GM18507 (cell line): ENCODE measurements at places on chromosomes 1 and 21.

DNA sequence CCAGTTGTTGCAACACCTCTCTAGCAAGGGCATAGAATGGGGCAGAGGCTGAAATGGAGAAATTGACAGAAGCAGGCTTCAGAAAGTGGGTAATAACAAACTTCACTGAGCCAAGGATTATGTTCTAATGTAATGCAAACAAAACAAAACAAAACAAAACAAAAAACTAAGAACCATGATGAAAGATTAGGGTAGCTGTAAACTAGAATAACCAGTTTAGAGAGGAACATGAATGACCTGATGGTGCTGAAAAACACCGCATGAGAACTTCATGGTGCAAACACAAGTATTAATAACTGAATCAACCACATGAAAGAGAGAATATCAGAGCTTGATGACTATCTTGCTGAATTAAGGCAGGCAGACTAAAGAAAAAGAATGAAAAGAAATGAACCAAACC is 1707.7 kb downstream of the BRINP3 start:
- no peak for DNase-seq

- DNase-seq: no peak
Measured at GRCh38 chr1:76496871-76497270, 370.4 kb upstream of the ST6GALNAC5 start.

GRCh38 chr1:3021801-3022401 is 634 bp downstream of the ACTRT2 start:
- DNase-seq: no peak

DNA sequence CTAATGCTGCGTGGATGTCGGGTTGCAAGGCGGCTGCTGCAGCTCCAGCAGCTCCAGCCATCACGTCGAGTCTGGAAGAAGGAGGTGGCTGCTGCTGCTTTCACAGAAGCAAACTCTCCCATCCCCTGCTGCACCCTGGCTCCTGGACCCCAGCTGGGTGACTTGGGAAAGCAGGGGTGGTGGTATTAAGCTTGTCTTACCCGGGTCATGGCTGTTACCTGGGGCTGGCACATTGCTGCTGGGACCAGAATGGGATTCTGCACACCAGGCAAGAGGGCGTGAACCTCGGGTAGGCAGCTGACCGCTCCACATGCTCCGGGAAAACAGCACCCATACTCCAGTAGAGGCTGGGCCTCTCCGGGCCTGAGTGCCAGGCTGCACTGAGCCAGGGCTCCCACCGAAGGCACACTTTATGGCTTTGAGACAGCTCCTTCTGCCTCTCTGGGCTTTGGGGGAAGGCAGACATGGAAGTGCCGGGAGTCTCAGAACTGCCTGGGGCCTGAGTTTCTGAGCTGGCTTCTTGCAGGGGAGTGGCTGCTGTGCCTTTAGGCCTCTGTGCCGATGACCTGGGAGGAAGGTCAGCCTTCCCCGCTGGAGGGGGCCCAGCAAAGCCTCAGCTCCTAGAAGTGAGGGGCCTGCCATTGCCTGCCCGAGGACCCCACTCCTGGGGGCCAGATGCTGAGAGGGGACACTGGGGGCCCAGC is 1.2 kb downstream of the SMIM1 start:
- no peak for DNase-seq

- DNase-seq: no peak
Measured at GRCh38 chr1:198919667-198920398, 281.0 kb downstream of the PTPRC start.

- no peak for DNase-seq
Measured at GRCh38 chr1:113898241-113898814, 6.3 kb downstream of the AP4B1 start.

GRCh38 chr1:213457186-213457585 is 406.1 kb downstream of the RPS6KC1 start:
- no peak for DNase-seq

- no peak for DNase-seq
Measured at GRCh38 chr1:47201179-47201578, 11.3 kb upstream of the PDZK1IP1 start.

DNA sequence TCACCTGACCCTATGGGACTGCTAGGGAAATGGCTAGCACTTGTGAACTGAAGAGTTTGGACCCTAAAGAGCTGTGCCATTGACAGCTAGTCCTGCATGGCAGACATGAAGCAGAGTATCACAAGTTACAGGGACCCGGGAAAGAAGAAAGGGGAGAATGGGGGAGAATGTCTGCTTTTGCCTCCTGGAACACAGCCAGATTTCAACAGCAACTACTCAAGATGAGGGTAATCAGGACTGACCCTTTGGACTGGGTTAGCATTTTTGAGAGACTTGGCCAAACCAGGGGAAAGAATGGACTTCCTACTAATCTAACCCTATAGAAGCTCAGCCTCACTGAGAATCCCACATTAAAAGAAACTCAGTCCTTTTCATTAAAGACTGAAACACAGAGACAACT is 8.7 kb upstream of the UTP25 start:
- DNase-seq: no peak

GRCh38 chr1:151596166-151596953 is 15.5 kb upstream of the SNX27 start:
- no peak for DNase-seq

- DNase-seq: no peak
Measured at GRCh38 chr1:228455715-228456114, 31.5 kb upstream of the RNF187 start.

- no peak for DNase-seq
Measured at GRCh38 chr1:83967336-83967735, 31.6 kb downstream of the TTLL7 start.

DNA sequence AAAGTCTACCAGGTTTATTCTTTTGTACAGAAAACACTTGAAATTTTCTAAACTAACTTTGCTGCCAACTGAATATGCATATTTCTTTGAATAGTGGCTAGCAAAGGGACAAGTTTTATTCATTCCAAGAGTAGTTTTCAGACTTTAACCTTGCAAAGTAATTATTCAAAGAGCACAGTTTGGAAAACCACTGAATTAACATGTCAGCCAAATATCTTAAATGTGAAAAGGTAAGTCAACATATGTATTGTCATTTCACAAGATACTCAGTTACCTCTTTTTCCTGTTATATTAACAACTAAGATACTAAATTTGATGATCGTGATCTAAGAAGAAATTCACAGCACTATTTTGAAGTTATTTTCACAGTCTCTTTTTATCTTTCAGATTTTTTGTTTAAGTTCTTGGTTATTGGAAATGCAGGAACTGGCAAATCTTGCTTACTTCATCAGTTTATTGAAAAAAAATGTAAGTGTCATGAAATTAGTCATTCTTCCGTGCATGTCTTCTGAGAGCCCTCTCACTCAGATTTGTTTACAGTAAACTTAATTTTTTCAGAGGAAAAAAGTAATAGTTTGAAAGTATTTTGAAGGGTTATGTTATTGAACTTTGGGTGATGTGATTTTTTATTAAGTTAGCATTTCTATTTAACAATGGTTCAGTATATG is 15.3 kb downstream of the RAB4A start:
- no peak for DNase-seq

DNA sequence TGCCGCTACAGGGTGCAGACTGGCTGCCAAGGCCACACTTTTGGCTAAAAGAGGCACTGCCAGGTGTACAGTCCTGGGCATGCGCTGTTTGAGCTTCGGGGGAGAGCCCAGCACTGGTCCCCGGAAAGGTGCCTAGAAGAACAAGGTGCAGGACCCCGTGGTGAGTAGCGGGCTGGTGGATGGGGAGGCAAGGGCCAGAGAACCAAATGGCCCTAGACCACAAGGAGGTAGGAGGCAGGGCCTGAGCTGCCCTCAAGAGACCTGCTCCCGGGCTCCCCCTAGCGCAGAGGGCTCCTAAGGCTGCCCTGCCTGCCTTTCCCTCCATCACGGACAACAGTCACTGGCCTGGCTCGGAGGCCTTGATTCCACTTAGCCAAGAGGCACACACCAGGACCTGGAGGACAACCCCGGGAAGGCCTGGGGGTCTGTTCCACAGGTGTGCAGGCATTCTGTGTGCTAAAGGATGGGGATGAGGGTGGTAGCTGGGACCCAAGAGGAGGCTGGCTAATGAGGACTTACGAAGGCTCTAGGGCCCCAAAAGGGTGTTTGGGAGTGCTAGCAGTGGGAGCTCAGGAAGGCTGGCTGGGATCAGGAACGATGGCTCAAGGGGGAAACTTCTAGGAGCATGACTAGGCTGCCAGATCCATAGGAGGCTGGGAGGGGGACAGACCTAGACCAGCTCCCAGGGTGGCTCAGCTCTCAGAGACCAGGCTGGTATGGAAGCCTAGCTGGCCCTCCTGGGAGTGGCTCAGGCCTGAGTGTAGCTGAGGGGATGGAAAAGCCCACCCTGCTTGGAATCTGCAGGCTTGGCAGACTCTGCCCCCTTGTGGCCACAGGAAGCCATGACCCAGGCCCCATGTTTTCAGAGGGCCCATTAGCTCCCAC is 742 bp downstream of the ARTN start:
- peak; percentile 71 for DNase-seq

GRCh38 chr1:67335411-67335810 is 27.7 kb downstream of the IL12RB2 start:
- DNase-seq: no peak

- DNase-seq: no peak
Measured at GRCh38 chr1:115976921-115977498, 697 bp downstream of the SLC22A15 start.

- DNase-seq: no peak
Measured at GRCh38 chr1:72064196-72065075, 217.9 kb downstream of the NEGR1 start.

GRCh38 chr1:230758709-230759368 is 11.7 kb downstream of the CAPN9 start:
- no peak for DNase-seq

- no peak for DNase-seq
Measured at GRCh38 chr1:51301844-51302162, 28.6 kb downstream of the TTC39A start.

- DNase-seq: no peak
Measured at GRCh38 chr1:9416506-9416905, 122.8 kb upstream of the SLC25A33 start.

- DNase-seq: no peak
Measured at GRCh38 chr1:159171254-159171687, at the start of gene CADM3. Gene CADM3 (plus strand): TSS chr1:159171615. CDS start chr1:159171766, 151 bp downstream.

DNA sequence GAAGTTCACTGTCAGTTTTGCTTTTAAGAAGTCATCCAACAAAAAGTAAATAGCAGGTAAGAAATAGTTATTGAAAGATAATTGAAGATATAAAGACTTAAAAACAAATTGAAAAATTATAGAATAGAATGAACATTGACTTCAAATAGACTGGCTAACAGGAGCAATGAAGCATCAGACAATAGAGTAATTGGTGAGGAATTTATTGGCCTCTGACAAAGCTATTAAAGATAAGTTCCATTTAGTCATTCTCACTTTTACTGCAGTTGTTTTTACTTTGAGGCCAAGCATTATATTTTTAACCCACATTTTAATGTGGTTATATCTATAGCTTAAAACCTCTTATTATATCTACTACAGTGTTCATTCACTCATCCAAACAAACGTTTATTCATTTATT is 228.8 kb upstream of the ADGRL2 start:
- DNase-seq: no peak

DNA sequence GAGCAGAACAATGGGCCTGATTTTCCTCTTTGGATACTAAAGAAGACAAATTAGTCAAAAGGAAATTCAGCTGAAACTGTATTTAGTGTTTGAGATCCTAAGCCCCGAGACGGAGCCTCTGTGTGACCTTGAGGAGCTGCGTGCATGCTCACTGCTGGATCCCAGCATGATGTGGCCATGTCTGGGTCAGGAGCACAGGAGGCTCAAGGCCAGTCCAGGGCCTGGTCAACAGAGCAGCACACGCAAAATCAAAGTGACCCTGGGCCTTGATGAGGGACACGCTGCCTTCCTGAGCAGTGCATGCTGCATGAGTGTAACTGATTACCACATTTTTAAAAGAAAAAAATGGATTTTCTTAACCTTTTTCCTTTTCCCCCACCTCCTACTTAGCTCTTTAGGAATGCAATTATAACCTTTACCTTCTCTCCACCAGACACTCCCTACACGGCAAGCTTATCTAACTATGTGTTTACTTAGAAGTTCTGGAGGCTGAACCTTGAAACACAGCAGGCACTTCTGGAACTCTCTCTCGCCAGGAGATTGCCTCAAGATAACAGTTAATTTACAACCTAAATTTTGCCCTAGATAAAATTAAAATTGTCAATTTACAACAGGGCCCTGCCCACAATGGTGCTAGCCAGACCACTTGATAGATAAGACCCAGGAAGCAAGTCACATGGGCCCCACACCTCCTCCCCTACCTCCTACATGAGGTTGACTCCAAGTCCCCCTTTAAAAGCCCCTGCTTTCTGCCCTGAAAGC is 144.6 kb downstream of the LRIG2 start:
- DNase-seq: no peak

DNA sequence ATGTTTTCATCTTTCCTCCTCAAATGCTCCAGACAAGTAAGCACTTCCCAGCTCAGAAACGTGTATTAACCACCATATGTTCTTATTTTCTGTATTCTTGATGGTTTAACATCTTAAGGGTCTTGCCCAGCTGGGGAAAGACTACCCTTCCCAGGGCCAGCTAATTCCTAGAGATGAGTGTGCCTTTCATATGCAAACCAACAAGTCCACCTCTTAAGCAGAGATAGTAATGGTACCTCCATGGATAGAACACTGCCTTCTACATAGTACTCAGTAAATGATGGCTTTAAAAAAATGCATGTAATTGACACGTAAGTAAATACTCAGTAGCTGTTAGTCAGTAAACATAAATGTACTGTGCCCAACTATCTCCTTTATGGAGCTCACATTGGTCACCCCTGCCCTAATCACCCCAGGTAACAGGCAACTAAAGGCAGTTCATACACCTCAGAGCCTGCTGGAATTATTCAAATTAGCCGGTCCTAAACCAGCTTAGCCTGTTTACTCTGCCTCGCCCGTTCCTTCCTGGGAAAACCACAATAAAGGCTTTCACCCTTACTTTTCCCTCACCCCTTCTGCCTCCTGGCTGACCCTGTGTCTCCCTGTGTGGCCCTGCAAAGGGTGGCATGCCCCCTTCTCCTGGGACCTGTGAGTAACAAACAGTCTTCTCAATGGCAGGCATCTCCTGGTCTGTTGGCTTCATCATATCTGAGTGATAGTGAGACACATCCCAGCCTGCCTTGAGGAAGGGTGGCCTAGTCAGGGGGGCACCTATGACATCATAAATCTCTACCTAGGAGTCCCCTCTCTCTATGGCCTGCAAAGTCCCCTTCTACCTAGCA is 40.1 kb upstream of the KLHDC7A start:
- no peak for DNase-seq

GRCh38 chr1:56357927-56358690 is 221.3 kb downstream of the PLPP3 start:
- no peak for DNase-seq

DNA sequence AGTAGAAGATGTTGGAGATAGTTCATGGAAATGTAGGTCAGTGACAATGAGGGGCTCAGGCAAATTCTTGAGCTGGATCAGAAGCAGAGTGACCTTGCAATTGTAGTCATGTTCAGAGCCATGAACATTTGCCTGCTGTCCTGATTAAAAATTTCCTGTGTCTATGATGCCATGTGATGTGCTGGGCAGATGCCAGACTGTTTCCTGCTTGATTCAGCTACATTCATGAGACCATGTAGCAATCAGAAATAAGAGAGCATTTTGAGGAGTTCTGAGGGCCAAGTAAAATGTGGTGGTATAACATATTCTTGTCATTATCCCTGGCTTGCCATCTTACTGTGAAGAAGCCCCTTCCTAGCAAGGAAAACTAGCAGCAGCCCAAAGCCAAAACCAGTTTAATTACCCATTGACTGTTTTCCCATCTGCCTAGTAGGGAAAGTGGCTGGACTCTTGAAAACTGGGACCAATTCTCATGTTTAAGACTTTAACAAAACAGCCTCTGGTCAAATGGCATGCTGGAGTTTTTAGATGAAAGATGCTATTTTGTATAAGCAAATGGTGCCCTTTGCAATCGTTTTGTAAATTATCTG is 118.3 kb downstream of the NOS1AP start:
- DNase-seq: no peak
